CD8-positive, alpha-beta T cell (primary cell): ENCODE measurements at places on chromosomes 1 and 21. TPM values are rescaled to one million over a fixed set of nuclear protein-coding genes. Genes with fewer than 3 reads are reported as not detected.

DNA sequence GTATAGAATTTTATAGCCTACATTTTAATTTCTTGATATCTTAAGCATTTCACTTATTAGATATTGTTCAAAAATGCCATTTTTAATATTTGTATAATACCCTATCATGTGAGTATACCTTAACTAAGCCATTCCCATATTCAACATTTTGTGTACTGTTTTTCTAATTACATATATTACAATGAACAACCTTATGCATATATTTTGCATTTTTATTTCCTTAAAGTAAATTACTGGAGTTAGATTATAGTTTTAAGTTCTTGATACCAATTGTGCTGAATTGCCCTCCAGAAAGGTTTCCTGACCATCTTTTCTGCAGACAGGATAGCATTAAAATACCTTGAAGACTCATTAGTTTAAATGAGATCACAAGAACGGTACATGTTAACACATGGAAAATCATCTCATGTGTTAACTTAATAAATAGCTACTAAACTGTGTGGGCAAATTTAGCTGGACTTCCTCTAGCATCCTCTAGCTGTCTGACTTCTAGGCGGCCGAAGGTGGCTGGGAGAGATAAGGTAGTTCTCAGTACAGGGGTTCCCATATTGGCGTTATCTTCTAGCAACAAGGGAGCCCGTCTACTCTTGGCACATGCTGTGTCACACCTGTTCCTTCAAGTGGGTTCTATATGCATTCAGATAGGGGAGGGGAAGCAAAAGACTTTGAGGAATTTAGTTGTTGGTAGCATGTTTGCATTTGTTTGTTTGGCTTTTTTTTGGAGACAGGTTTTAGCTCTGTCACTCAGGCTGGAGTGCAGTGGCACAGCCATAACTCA, 8.9 kb downstream of the DCLRE1B start:
- no peak for DNase-seq

- no peak for DNase-seq
Measured at GRCh38 chr21:44955141-44955797, 15.4 kb downstream of the SLX9 start.

Gene SEC16B
- not detected for total RNA-seq

DNA sequence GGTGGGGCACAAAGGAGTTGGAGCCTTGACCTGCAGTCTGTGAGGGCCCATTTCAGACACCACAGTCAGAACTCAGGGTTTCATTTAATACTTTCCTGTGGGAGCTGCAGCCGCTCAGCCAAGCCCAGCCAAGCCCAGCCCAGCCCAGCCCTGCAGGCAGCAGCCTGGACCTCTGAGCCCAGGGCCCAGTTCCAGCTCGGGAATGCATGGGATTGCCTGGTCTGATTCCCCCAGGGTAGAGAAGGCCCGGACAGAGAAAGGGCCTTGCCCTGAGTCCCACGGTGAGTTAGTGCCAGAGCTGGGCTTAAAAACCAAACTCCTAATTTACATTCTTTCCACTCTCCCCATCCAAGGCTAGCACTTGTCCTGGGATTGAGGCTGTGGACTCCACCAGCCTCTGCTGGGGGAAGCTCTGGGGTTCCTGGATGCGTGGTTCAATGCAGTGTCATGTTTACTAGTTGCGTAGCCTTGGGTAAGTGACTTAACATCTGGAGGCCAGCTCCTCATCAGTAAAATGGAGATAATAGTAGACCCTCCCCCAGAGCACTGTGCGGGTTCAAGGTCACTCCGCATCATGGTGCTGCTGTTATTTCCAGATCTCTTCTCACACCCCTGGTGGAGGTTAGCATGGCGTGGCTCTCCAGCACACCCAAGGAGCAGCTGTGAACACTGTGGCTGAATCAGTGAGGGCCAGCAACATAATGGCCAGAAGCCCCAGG, 29.2 kb upstream of the PKP1 start:
- DNase-seq: no peak

DNA sequence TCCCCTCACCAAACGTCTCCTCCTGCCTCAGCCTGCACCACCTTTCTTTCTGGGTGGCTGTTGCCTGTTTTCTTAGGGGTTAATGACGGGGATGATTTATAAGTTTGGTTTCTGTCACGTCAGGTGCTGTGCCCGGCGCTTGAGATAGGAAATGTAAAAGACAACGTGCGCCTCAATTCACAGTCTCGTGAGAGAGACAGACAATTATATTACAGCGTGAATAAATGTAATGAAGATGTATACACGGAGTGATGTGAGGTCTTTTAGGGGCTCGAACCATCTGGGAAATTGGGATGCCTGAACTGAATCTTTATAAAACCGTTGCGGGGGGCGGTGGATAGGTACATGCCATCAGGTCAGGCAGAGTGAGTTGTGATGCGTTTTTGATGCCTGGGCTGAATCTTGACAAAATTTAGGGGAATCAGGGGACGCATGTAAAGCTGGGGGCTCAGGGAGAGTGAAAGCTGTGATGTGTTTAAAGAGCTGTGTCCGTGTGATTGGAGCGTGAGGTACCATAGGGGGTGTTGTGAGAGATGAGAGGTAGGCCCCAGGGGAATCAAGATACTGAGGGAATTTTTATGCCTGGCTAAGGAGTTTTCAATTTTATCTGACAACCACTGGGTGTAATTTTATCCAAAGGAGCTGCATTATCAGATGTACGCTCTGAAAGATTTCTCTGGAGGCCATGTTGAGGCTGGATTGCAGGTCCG, 831 bp downstream of the TIPRL start:
- DNase-seq: no peak

- DNase-seq: no peak
Measured at GRCh38 chr1:114803001-114803400, 22.5 kb upstream of the SIKE1 start.

DNA sequence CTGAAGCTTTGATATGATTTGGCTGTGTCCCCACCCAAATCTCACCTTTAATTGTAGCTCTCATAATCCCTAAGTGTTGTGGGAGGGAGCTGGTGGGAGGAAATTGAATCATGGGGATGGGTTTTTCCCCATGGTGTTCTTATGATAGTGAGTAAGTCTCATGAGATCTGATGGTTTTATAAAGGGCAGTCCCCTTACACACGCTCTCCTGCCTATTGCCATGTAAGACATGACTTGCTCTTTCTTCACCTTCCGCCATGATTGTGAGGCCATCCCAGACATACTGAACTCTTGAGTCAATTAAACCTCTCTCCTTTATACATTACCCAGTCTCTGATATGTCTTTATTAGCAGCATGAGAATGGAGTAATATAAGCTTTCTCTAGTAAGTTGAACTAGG, 261.9 kb downstream of the HLX start:
- no peak for DNase-seq

- no peak for DNase-seq
Measured at GRCh38 chr1:63326106-63326472, 3.7 kb downstream of the FOXD3 start.

Gene RGS4
- total RNA-seq: not detected

DNA sequence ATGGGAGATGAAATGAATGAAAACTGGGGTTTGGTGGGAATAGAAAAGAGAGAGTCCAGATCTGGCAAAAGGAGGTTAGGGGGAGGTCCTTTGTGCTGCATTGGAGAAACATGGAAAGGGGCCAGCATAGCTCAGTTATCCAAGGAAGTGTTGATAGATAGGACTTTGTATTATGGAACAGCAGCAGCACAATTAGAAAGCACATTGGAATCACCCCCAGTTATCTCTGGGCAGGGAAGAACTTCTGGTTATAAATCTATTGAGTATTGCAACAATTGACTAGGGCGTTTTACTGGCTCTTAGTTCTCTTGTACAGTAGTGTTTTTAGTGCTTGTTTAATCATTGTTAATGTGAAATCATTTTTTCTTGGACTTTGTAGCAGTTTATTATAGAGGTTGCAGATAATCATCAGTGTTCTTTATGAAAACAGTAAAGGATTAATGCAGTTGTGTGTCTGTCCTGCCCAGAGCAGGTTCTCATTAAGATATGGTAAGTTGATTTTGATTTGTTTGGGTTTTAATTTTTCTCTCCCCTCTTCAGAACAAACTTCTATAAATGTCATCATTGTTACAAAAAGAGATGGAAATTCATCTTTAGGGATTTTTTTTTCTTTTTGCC, 76.6 kb downstream of the NR5A2 start:
- DNase-seq: no peak

- no peak for DNase-seq
Measured at GRCh38 chr1:173099166-173099565, 48.4 kb upstream of the TNFSF18 start.

Gene PKP1
- total RNA-seq: not detected

Gene SELE
- total RNA-seq: not detected

Gene KCND3
- not detected for total RNA-seq

DNA sequence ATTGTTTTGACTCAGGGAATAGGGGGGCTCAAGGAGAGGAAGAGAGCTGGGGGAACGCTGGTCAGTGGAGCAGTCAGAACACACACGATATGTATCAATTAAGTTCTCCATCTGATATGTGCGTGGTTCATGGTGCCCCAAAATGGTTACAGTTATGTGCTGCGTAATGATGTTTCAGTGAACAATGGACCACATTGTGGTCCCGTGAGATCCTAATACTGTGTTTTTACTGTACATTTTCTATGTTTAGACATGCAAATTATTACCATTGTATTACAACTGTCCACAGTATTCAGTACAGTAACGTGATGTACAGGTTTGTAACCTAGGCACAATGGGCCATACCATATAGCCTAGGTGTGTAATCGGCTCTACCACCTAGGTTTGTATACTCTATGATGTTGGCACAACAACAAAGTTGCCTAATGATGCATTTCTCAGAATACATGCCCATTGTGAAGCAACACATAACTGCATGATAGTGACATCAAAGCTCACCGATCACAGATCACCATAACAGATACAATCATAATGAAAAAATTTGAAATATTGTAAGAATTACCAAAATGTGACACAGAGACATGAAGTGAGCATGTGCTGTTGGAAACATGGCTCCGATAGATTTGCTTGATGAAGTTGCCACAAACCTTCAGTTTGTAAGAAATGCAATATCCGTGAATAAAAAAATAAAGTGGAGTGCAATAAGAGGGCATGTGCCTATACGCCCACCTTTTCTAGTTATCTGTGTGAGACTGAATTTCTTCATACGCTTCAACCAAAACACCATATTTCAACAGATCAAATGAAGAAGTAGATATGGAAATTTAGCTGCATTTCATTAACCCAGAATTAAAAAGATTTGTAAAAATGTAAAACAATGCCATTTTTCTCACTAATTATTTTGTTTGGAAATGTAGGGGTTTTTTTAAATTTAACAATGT, 14.8 kb upstream of the TMEM54 start:
- no peak for DNase-seq

DNA sequence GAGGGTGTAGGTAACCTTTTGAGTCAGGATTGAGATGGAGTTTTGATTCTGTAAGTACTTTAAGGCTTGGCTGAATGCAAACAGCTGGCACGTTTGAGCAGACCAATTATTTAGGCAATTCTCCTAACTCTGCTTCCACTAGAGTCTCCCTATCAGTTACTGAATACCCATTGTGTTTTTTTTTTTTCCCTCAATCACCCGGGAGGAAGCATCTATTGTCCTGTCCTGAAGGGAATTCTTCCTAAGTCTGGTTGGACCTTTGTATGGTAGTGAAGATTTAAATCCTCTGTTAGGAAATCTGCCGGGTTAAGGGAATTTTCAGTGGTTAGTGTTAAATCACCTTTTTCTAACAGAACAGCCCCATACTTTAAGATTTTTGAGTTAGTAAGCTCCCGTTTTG, 571.2 kb upstream of the USP24 start:
- no peak for DNase-seq

Gene DCST2
- total RNA-seq: 0.52 TPM

Gene RASAL2
- total RNA-seq: not detected

Gene CD58
- 6.6 TPM for total RNA-seq

DNA sequence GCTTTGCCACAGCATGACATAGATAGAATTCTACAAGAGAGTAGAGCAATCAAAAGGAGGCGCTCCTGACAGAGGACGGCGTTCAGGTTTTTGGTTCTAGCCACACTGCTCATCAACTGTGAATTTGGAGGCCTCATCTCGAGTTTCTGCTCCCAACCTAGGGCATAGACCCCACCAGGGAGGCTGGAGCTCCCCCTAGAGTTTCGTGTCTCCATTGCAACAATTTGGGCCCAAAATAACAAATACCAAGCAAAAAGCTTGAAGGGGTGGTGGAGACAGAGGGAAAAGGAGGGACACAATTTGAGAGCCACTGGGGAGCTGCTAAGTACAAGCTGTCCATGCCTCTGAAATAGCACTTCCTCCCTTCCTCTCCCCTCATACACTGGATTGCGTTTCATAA, 297.0 kb downstream of the GPATCH2 start:
- DNase-seq: no peak

DNA sequence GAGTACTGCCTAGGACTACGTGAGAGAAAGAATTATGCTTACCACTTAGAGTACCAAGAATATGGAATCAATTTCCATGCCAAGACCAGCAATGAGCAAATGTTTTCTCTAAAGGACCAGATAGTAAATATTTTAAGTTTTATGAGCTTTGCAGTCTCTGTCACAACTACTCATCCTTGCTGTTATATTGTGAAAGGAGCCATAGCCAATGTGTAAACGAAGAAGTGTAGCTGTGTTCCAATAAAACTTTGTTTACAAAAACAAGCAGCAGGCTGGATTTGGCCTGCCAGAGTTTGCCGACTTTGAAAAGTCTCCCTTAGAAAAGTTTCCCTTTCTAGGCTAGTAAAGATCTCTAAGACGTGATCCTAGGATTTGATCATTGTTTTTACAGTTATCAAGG, 128.8 kb downstream of the PDE4B start:
- DNase-seq: no peak

GRCh38 chr1:151997284-151997570, 3.6 kb upstream of the S100A10 start:
- no peak for DNase-seq

GRCh38 chr1:154219541-154219940, 1.2 kb upstream of the UBAP2L start:
- no peak for DNase-seq

- DNase-seq: no peak
Measured at GRCh38 chr1:63268876-63269275, 53.5 kb upstream of the FOXD3 start.

GRCh38 chr1:41430069-41430468, 54.4 kb downstream of the EDN2 start:
- DNase-seq: no peak

DNA sequence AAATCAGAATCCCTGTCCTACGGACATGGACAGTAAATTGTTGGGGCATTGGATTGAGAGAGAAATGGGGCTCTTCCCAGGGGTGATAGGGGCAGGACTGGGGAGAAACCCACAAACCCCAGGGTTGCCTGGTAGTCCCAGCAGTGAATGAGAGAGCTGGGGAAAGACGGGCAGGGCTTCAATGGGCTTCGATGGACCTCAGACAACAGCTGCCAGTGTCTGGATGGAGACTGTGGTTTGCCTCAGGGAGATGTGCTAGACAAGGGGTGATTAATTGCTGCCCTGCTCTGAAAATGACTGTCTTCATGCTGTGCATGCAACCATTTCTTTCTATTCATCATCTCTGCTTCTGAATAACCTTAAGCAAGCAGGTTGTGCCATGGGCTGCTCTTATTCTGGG, 7.4 kb downstream of the GPR25 start:
- DNase-seq: no peak

GRCh38 chr1:185420588-185421081, 103.6 kb upstream of the IVNS1ABP start:
- DNase-seq: no peak

- no peak for DNase-seq
Measured at GRCh38 chr1:53663529-53664300, 75.2 kb downstream of the GLIS1 start.

GRCh38 chr1:1020415-1021009, 592 bp downstream of the AGRN start:
- no peak for DNase-seq

GRCh38 chr1:160353223-160353622, 10.0 kb downstream of the NCSTN start:
- no peak for DNase-seq

Gene OR2L3
- total RNA-seq: not detected
